ENCODE measurements at places on chromosomes 16 and 17.

DNA sequence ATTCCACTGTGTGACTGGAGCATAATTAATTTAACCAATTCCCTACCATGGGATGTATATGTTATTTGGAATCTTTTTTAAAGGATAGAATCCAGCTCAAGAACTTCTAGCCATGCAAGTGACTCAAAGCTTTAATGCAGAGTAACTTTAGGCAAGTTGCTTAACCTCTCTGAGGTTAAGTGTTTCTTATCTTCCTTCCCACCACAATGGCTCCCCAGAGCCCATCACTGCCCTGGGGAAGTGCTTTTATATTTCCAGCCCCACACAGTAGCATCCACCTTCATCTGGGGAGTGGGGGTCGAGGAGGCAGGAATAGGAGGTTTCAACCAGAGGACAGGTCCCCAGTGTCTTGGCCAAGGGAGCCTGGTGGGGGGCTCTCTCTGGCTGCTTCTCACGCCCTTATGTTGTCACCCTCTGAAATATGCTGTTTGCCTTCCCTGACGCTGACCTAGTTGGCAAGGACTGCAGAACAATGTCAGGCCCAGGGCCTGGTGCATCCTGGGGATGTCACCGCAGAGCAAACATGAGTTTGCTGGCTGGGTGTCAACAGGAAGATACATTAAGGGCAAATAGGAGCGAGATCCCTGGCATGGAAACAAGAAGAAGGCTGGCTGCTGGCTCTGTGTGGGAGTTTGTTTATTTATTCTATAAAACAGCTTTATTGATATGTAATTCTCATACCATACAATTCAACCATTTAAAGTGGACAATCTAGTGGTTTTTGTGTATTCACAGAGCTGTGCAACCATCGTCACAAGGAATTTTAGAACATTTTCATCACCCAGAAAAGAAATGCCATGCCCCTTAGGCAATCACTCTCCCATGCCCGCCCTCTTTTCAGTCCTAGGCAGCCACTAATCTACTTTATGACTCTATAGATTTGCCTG is 46.6 kb upstream of the WSB1 start:
- DNase-seq = peak; percentile 12

GRCh38 chr16:17887963-17888362 is 417.2 kb upstream of the XYLT1 start:
- DNase-seq = no peak

GRCh38 chr17:49552070-49552751 is 23.5 kb upstream of the NXPH3 start:
- DNase-seq = no peak

GRCh38 chr17:74326506-74326905 is 480 bp downstream of the KIF19 start:
- DNase-seq = no peak

DNA sequence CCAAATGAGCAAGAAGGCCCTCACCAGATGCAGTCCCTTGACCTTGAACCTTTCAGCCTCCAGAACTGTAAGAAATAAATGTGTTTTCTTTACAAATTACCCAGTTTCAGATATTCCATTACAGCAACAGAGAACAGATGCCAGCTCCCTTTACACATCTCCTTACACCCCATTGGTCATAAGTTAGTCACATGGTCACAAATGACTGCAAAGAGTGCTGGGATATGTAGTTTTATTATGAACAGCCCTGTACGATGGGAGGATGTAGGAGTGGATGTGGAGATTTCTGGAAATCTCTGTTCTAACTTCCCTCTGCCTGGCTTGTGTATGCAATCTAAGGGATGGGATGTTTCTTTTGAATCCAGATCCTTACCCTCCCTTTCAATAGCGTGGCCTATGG is 13.3 kb upstream of the RPL38 start:
- no peak for DNase-seq
